NCI-H510A (cell line): ENCODE measurements at places on chromosomes 1 and 21.

- DNase-seq = no peak
These were observed 446.9 kb upstream of the LRRC7 start for GRCh38 chr1:69120817-69121216.

- DNase-seq = no peak
These were observed 201.0 kb upstream of the PTBP2 start for GRCh38 chr1:96520579-96520947.

DNA sequence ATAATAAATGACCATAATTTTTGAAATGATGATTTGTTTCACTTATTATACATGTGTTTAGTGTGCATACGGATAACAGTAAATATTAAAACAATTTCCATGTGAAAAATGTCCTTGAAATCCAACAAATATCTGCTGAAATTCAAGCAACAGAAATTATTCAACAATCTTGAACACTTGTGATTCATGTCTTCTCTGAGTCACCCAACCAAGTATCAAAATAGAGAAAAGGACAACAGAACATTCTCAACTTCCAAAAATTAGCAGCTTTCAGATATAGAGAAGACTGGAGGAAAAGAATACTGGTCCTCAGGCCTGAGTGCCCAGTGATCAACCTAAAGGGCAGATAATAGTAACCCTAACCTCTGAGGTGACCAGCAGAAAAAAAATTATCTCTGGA lies 90.8 kb downstream of the VAV3 start:
- DNase-seq = no peak

GRCh38 chr1:117396074-117396473 lies 28.8 kb downstream of the MAN1A2 start:
- no peak for DNase-seq

GRCh38 chr1:82542766-82543165 lies 742.0 kb downstream of the ADGRL2 start:
- DNase-seq = no peak

DNA sequence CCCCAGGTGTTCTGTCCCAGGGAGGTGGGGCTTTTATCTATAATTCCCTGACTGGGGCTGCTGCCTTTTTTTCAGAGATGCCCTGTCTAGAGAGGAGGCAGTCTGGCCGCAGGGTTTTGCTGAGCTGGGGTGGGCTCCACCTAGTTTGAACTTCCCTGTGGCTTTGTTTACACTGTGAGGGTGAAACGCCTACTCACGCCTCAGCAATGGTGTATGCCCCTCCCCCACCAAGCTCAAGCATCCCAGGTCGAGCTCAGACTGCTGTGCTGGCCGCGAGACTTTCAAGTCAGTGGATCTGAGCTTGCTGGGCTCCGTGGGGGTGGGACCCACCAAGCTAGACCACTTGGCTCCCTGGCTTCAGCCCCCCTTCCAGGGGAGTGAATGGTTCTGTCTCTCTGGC lies 124.3 kb downstream of the CENPF start:
- no peak for DNase-seq

DNA sequence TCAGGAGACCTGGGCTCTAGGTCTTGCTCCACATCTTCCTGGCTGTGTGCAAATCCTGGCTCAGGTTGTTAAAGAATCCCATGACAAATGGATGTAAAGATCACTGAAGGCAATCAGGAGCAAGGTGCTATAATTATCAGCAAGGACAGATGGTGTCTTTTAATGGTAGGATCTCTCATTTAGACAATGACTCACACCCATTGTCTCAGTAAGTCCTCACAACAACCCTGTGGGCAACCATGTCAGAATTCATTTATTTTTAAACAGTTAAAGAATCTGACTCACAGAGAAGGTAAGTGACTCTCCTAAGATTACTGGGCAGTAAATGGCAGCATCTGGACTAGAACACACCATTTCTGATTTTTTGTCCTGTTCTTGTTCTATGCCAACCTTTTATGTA lies 32.8 kb downstream of the RNASEL start:
- DNase-seq = no peak

DNA sequence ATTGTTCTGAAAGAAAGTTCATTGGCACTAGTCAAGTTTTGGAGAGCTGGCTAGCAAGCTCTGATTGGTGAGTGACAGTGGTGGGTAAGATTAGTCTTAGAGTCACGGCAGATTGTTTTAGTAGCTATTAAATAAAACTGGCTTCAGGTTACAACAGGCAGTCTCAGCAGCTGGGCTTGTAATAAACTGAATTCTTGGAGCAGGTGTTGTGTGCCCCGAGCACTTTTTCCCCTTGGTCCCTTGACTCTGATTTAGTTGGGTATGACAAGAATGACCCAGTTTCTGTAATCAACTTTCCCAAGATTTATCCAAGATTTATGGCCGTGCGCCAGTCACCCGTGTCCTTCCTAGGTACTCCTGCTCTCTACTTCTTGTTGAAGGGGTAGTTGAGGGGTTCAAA lies 40.2 kb downstream of the TBCE start:
- no peak for DNase-seq

DNA sequence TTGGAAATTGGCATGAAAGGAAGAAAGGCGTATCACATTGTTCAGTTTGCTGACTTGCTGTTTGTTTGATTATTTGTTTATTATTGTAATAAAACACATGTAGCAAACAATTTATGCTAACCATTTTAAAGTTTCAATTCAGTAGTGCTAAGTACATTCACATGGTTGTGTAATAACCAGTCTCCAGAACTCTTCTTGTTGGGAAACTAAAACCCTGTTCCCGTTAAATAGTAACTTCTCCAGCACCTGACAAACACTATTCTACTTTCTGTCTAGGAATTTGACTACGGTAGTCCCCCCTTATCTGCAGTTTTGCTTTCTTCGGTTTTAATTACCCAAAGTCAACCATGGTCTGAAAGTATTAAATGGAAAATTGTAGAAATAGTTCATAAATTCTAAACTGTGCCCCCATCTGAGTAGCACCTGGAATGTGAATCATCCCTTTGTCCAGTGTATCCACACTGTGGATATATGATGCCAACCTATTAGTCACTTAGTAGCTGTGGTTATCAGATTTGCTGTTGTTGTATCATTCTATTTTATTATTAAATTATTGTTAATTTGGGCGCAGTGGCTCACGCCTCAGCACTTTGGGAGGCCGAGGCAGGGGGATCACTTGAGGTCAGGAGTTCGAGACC lies 5.5 kb downstream of the MORC3 start:
- DNase-seq = no peak

GRCh38 chr1:107529511-107530149 lies 388.8 kb downstream of the NTNG1 start:
- peak; percentile 42 for DNase-seq

DNA sequence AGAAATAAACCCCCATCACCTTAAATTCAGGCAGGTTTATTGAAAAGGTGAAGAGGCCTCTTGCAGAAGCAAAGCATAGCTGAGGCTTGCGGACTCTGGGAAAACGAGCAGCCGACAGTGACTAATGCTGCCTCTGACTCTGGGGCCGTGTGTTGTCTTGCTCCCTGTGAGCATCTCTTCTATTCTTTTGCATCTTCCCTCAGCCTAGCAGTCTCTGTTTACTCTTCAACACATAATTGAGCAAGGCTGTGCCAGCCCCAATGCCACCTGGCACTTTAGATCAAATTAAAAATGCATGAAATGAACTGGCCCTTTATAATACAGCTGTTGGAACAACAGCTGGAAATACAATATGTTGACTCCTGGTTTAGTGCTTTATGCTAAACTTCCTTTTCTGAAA lies 18.4 kb upstream of the REG4 start:
- DNase-seq = peak; percentile 36

GRCh38 chr1:180160357-180160756 lies 5.7 kb downstream of the QSOX1 start:
- DNase-seq = no peak

- DNase-seq = no peak
These were observed 81.4 kb upstream of the PLPPR5 start for GRCh38 chr1:99086057-99086456.

DNA sequence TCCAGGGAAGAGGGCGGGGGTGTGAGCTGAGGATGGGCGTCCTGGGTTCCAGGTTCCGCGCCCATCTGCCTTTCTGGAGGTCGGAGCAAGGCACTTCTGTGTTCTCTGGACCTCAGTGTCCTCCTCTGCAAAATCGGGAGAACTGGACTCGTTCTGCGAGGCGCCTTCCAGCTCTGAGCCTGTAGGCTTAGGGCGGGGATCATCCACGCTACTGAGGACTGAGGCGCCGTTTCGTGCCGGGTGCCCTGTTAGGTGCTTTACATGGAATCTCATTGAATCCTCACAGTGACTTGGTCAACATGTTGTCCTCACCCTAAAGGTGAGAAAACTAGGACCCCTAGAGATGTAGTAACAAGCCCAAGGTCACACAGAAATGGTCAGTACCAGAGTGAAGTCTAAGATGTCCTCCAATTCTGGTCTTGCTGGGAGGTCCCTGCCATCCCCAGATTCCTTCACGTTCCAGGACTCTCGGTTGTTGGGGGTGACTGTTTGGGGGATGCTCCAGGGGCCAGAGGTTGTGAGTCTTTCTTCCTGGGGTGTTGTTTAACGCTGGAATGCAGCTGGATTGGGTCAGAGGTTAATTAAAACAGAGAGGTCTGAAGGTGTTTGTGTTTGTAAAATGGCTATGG lies 677 bp downstream of the PRKAA2 start:
- DNase-seq = peak; percentile 49

DNA sequence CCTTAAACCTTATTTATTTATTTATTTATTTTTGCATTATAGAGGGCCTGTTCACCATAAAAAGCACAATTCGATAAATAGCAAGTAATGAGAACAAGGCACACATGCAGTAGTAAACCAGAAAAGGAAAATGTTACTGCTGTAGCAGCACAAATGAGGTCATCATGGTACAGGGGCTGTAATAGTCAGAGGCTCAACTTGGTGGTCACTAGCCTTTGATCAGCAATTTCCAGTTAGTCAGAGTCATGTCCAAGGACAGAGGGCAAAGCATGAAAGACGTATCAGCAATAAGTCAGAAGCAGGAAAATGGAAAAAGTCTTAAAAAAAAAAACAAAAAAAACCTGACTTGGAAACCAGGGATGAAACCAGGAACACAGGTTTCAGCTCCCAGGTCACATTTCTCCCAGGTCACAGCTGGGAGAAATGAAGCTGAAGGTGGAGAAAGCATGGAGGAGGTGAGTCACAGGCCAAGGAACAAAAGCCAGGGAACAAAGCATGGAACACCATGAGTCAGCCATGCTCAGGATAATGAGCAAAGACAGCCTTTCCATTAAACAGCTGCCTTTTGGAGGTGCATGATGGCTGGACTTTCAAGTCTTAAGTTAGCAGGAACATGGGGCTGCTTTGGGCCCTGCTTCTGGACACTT lies 556.3 kb downstream of the LTN1 start:
- no peak for DNase-seq

DNA sequence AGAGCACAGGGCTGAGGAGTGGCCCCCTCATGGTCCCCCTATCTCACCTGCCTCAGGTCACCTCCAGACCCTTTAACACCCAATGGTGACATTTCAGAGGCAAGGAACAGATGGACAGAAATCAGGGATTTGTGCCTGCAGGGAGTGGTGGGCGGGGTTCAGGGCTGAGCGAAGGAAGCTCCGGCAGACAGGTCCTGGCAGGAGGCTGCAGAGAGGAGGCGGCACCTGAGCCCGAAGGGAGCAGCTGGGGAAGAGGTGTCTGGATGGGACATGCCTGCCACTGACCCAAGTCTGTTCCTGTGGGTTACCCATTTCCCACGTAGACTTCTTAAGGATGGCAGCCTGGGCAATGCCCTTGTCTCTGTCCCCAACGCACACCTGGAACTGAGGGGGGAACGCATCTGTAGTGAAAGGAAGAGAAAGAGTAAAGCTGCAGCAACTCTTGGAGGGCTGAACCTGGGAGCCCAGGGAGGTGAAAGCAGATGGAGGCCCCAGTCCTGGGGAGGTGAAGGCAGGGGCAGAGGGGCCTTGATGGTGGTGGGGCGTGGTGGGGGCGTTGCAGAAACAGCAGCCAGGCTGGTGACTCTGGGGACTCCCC lies 61.6 kb upstream of the ADARB1 start:
- no peak for DNase-seq

GRCh38 chr1:11138952-11139351 lies 39.3 kb upstream of the EXOSC10 start:
- no peak for DNase-seq

DNA sequence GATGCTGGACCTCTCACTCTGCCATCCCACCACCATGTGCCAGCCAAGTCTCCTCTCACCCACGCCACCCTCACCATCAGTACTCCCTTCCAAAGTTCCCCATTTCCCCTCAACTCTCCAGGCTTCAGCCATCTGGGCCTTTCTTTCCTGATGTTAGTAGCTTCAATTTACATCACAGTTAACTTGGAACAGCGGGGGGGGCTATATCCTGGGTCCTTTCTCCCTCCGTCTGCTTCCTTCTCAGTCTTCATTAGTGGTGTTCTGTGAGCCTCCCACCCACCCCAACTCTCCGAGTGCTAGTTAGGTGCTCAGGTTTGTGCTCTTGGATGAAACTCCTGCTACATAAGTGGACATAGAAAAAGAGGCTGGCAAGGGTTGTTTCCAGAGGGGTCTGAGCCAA lies 31.9 kb downstream of the KCNC4 start:
- DNase-seq = no peak

GRCh38 chr21:39159342-39160063 lies 23.7 kb downstream of the PSMG1 start:
- DNase-seq = no peak

DNA sequence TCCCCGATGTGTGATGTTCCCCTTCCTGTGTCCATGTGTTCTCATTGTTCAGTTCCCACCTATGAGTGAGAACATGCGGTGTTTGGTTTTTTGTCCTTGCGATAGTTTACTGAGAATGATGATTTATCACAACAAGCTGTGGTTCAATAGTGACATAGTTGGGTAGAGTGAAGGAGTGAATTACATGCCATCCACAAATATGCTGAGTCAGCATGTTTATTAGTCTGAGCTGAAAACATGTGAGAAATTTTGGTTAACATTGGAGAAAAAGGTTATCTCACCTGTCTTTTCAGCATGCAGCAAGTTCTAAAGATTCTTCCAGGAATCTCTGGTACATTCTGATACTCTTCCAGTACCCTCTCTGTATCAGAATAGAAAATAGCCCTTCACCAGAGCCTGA lies 19.0 kb downstream of the OR2L3 start:
- DNase-seq = no peak

GRCh38 chr1:29299446-29299845 lies 63.1 kb downstream of the PTPRU start:
- DNase-seq = no peak

- no peak for DNase-seq
These were observed 40.4 kb upstream of the ADARB1 start for GRCh38 chr21:45033791-45034555.

- no peak for DNase-seq
These were observed 41.3 kb downstream of the AKNAD1 start for GRCh38 chr1:108815566-108815965.

DNA sequence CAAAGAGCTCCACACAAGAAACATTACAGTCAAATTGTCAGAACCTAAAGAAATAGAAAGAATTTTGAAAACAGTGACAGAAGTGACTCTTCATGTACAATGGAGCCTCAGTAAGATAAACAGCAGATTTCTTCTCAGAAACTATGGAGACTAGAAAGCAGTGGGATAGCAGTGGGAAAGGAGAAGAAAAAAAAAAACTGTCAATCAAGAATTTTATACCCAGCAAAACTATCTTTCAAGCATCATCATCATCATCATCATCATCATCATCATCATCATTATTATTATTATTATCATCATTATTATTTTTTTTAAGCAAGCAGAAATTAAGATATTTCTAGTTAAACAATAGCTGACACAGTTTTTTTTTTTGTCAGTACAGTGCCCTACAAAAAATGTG lies 24.2 kb downstream of the CEP170 start:
- no peak for DNase-seq

- no peak for DNase-seq
These were observed 246.3 kb upstream of the RAB4A start for GRCh38 chr1:229024528-229025130.
